Stimulated activated CD8-positive, alpha-beta memory T cell treated with anti-CD3 and anti-CD28 coated beads, Interleukin-12 subunit alpha, Interleukin-12 subunit beta, amount 100 ng/mL, for 4 hours (primary cell): ENCODE measurements at places on chromosomes 16 and 17.

DNA sequence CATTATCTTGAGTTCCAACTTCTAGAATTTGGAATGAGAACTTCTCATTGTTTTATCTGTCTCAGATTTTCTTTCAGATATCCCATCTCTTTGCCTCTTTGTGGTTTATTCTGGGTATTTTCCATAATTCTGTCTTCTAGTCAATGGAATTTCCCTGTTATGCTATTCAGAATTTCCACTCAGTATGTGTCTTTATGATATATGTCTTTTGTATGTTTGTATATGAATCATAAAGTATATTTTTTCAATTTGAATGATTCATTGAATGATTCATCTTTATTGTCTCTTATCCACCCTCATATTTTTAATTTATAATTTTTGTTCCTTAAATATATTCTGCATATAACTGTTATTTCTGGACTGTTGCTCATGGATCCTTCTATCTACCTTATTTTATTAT, 729.7 kb upstream of the GOT2 start:
- no peak for DNase-seq

DNA sequence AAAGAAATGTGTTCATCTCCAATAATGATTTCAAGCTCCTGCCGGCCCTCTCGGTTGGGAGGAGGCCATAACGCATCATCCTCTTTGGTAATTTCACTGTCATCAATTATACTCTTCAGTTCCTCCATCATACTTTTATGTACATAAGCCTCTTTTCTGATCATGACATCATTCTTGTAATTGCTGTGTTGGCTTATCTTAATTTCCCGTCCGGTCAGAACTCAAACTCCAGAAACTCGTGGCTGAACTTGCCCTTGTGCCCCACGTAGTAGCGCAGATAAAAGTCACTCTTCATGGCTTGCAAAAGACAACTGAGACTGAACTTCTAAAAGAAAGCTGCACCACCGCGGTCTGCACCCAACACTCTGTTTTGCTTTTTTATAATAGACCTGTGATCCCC, 13.6 kb downstream of the TMEM220 start:
- DNase-seq, result no peak

GRCh38 chr16:81376880-81377279, 62.1 kb downstream of the GAN start:
- no peak for DNase-seq

GRCh38 chr17:43431714-43432523, 33.1 kb downstream of the ARL4D start:
- DNase-seq, result no peak

GRCh38 chr17:67421869-67422273, 44.8 kb downstream of the PITPNC1 start:
- DNase-seq, result peak; percentile 30

GRCh38 chr17:17412326-17412725, 64.5 kb upstream of the MED9 start:
- DNase-seq, result no peak

DNA sequence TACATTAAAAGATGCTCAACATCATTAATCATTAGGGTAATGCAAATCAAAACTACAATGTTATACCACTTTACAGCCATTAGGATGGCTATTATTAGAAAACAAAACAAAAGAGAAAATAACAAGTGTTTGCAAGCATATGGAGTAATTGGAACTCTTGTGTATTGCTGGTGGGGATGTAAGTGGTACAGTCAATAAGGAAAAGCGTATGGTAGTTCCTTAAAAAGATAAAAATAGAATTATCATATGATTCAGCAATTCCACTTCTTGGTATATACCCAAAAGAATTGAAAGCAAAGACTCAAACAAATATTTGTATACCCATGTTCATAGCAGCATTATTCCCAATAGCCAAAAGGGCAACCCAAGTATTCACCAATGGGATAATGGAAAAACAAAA, 1.4 kb upstream of the CAPNS2 start:
- no peak for DNase-seq

GRCh38 chr17:80916246-80916645, 75.4 kb upstream of the CHMP6 start:
- DNase-seq, result no peak

- no peak for DNase-seq
These were observed 22.2 kb upstream of the CPSF4L start for GRCh38 chr17:73283841-73284282.

GRCh38 chr16:588639-588888, 1.3 kb upstream of the RAB40C start:
- no peak for DNase-seq

DNA sequence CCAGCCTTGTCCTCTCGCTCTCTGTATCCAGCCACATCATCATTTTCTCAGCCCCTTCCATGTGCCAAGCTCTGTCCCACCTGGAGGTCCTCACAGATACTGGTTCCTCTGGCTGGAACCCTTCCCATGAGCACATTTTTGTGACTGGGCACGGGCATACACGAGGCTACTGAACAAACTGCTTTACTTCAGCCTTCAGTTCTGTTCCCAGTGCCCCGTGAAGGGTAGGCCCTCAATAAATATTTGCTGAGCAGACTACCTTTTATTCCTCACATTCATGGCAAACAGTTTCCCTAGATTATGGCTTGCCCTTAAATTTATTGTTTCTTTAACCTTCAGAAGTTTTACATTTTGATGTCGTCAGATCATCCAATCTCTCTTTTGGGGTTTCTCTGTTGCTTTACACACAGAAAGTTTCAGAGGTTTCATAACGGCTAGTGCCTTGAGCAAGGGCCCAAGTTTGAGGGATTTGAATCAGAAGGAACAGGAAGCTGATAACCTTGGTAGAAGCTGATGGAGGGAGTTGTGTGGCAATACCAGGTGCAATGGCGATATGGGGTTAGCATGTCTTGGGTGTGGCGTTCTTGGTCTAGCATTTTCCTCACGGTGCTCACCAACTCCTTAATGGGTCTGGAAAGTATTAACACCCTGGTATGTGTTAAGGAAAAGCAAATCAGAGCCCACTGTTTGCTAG, 27.8 kb downstream of the TMEM92 start:
- no peak for DNase-seq

GRCh38 chr16:84279881-84280280, 14.8 kb upstream of the WFDC1 start:
- no peak for DNase-seq

- DNase-seq, result no peak
These were observed 22.1 kb downstream of the HS3ST6 start for GRCh38 chr16:1895949-1896675.

GRCh38 chr17:51354936-51355335, 94.6 kb downstream of the UTP18 start:
- DNase-seq, result no peak

DNA sequence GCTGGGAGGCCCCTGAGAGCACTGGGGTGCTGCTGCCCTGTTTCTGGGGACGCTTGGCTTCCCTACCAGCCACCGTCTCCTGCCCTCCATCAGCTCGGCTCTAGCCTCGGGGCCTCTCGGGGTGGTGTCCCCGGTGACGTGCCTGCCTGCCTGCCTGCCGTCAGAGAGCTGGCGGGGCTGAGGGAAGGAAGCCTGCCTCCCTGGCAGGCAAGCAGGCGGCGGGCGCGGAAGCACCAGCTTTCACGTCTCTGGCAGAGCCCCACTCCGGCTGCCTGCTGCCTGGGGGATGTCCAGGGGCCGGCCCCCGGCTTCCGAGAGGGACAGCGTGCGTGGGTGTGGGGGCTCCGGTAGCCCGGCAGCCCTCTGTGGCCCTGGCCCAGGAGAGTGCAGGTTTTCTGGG, 9.3 kb downstream of the CENPX start:
- no peak for DNase-seq

GRCh38 chr16:14399378-14400284, 230.4 kb downstream of the PARN start:
- no peak for DNase-seq

DNA sequence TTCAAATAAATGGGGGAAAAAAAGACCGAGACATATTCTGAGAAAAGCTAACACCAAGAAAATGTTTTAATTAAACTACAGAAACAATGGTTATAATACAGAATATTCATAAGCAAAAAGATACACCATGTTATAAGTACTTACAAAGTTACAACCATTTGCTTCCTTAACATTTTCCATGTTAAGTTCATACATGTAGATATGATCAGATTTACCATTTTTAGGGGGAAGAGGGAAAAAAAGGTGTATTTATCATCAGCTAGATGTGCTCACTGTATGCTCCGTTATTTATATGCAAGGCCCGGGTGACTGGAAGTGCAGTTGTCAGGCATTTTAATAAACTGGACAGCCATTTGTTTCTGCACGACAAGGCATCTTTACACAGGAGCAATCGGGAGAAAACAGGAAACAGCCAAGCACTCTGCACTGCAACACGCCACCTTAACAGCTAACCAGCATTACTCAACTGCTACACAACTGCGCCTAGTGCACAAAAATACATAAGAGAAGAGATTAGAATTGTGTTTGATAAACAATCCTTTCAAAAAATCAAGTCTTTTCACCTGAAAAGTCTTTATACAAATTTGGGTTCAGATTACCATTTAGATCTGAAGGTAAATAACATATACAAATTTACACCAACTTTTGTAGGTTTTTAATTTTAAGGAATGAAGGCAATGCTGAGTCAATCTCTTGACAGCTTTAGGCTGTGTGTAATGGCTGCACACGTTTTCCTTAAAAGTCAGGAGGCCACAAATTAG, 2.9 kb downstream of the SRSF2 start:
- DNase-seq, result no peak

- no peak for DNase-seq
These were observed 22.9 kb upstream of the ZFPM1 start for GRCh38 chr16:88430185-88430523.

- no peak for DNase-seq
These were observed 39.5 kb upstream of the CDH13 start for GRCh38 chr16:82587289-82587688.

GRCh38 chr17:65527381-65527780, 34.1 kb downstream of the AXIN2 start:
- DNase-seq, result no peak

GRCh38 chr17:41687828-41688640, 651 bp upstream of the EIF1 start:
- peak; percentile 27 for DNase-seq

DNA sequence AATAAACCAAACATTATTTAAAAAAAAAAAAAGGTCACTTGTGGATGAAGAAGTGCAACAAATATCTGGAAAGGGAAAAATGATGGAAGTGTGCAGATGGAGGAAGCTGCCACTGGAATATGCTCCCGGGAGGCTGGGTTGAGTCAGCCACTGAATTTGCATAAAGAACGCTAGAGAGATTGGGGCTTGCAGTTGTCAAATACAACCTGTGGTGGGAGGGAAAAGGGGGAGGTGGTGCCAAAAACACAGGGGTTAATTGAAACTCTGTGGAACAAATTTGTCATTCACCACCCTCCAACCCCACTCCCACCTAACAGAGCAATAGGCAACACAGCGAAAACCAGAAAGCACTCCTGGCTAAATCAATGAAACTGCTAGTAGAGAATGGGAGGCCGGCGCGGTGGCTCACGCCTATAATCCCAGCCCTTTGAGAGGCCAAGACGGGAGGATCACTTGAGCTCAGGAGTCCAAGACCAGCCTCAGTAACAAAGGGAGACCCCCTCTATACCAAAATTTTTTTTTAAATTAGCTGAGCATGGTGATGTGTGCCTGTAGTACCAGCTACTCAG, 37.6 kb upstream of the RPL38 start:
- DNase-seq, result no peak

- no peak for DNase-seq
These were observed 66.9 kb upstream of the RCVRN start for GRCh38 chr17:9971991-9972390.

DNA sequence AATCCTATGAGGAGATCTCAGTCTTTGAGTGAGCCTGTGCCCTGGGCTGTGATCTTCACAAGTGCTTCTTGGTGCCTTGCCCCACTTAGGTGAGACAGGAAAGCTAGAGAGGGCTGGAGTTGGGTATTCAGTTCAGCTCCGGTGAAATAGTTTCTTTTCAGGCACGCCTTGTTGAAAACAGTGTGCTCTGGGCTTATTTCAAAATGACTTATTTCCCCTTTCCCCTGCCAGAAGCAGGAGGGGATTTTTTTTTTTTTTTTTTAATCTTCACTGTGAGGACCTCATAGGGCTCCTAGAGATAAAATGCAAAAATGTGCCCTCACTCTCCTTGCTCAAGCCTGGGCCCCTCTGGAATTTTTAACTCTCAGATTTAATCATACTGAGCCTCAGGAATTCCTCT, 27.2 kb downstream of the MOSMO start:
- DNase-seq, result no peak

GRCh38 chr17:80376531-80376930, 38.4 kb upstream of the ENDOV start:
- DNase-seq, result no peak

GRCh38 chr16:21959050-21959449, 5.9 kb downstream of the UQCRC2 start:
- DNase-seq, result no peak

DNA sequence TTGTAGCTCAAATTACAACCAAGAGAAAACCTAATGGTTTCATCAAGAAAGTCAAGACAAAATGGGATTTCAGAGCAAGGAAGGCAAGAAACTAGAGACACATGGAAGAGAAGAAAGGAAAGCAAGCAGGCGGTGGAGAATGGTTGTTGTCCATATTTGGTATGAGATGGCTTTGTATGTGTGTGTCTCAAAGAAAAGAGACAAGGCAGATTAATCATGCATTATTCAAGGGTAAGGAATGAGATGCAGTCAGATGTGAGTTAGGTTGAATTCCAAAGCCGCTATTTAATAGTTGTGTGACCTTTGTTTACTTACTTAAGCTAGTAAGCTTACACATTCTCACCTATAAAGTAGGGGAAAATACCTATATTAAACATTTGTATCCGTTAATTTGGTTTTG, 1029.6 kb downstream of the CDH11 start:
- no peak for DNase-seq

DNA sequence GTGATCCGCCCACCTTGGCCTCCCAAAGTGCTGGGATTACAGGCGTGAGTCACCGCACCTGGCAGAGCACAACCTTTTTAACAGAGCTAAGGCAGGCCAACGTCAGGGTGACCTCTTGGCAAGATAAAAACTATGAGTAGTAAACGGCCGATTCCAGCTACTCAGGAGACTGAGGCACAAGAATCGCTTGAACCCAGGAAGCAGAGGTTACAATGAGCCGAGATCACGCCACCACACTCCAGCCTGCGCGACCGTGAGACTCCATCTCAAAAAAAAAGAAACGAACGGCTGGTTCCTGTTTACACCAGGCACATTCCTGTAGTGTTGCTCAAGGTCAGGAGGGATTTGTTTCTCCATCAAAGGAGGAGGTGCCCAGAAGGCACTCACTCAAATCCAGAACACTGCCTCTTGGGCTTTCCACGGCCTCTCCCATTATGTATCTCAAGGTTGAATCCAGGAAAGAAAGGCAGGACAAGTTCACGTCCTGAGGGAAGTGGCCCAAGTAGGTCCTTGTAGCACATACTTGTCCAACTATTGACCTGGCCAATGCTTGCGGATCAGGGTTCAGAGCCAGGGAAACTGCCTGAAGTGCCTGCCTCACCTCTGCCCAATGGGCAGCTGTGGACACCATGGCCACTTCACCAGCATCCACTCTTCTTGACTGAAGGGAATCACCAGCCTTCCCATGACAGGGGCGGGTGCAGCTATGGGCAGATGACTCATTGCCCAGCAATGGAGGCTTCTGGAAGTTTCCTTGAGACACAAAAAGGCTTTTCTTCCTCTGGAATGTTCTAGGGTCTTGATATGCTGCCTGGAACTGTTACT, 13.5 kb downstream of the KNOP1 start:
- DNase-seq, result no peak
